ENCODE measurements at places on chromosomes 6 and 20.

DNA sequence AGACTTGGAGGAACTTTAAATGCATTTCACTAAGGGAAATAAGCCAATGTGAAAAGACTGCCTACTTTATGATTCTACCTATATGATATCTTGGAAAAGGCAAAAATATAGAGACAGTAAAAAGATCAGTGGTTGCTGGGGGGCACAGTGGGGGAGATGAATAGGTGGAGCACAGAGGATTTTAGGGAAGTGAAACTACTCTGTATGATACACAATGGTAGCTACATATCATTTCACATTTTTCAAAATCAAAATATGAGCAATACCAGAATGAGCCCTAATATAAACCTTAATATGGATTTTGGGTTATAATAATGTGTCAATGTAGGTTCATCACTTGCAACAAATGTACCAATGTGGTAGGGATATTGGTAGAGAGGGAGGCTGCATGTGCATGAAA lies 161.4 kb upstream of the HTR1E start:
- DNase-seq = no peak

- no peak for DNase-seq
These were observed 51.7 kb downstream of the TTI1 start for GRCh38 chr20:37981568-37981967.

- DNase-seq = no peak
These were observed 46.1 kb downstream of the FKBP5 start for GRCh38 chr6:35642471-35643161.

DNA sequence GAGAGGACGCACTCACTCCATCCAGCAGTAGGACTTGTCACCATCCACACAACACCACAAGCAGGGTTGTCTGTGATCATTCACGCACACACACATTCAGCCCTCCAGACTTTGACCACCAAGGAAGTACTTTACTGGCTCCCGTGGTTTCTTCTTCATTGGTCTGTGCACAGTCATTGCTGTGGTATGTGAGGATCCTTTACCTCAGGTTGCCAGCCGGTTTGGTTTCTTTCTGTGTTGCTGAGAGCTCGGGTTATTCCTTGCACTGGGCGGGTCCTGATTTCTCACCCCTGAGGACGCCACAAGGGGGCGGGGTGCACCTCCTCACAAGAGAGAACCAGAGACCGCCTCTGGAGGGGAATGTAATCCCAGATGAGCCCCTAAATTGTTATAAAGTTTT lies 11.2 kb downstream of the SLC35A1 start:
- no peak for DNase-seq

DNA sequence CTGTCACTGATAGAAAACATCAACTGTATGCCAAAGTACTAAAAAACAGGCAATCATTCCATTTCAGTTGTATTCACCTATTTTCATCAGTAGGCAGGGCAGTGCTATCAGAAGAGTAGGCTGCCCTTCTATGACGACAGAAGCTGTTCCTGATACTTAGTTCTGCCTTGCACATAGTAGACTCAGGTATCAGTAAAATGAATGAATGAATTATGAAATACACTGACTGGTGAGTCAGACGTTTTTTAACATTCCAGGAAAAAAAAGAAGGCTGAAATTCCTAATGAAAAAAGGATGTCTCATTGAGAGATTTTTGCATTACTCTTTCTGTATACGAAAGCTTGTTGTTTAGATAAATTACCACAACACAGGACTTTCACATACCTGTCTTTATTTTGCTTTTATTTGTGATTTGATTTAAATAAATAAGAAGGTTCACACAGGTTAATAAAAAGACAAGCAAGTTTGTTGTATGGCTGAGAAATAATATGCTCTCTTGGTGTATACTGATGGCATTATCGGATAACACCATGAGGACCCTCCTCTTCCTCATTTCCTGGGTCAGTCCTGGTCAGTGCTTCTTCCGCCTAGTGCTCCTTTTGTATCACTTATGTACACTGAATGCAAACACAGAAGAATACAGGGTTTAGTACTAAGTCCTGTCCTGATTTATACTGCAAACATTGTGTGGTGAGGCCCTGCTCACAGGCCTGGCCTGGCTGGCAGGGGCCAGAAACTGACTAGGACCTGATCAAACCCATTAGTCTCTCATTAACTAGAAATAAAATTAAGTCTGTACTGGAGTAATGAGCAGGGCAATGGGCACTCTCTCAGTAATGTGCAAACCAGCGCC lies 39.4 kb upstream of the SPDEF start:
- no peak for DNase-seq
